ENCODE measurements at places on chromosomes 1 and 21.

DNA sequence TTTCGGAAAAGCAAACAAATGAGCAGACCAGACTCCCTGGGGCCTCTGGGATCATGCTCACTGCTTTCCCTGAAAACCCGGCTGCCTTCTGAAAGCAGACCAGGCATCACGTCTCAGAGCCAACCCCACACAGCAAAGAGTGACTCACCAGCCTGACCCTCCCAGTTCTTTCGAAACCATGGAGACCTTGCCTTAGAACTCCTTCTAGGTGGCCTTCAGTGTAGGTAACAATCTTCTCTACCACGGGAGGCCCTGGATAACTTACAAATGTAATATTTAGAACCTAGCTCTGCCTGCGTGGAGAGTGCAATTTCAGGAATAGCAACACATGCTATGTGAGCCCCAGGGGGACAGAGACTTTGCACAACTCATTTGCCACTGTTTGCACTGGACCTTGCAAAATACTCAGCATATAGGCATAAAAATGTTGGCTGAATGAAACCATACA is 105.2 kb downstream of the SUSD4 start:
- DNase-seq, result no peak

GRCh38 chr1:180444522-180444921 is 57.9 kb downstream of the ACBD6 start:
- DNase-seq, result no peak

DNA sequence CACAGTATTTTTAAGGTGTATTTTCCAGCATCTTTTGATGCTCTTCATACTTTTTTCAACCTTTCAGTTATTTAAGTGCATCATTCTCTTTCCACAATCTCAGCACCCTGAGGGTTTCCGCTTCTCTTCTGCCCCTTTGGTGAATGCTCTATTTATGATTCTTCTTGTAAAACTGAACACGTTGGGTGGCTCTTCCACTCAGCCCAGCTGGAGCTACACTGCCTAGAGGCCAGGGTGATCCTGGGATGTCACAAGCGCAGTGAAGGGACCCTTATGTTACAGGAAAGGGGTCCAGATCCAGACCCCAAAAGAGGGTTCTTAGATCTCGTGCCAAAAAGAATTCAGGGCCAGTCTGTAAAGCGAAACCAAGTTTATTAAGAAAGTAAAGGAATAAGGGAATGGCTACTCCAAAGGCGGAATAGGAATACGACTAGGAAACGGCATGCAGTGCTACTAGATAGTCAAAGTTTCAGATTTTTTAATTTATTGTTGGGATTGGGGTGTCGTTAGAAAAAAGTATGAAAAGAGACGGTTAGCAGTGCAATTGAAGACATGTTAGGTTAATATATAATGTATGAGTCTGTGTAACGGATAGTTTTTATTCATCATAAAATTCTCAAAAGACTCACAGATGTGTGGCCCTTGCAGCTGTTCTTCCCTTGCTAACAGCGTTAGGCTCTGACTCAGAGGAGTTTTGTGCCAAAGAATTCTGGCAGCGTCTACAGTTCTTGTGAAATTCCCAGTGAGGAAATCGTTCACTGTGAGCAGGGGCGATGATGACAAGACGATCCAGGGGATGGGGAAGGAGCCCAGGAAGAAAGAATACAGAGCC is 14.4 kb upstream of the ERVH48-1 start:
- no peak for DNase-seq

- no peak for DNase-seq
These were observed 157.4 kb downstream of the SIPA1L2 start for GRCh38 chr1:232472485-232473041.

DNA sequence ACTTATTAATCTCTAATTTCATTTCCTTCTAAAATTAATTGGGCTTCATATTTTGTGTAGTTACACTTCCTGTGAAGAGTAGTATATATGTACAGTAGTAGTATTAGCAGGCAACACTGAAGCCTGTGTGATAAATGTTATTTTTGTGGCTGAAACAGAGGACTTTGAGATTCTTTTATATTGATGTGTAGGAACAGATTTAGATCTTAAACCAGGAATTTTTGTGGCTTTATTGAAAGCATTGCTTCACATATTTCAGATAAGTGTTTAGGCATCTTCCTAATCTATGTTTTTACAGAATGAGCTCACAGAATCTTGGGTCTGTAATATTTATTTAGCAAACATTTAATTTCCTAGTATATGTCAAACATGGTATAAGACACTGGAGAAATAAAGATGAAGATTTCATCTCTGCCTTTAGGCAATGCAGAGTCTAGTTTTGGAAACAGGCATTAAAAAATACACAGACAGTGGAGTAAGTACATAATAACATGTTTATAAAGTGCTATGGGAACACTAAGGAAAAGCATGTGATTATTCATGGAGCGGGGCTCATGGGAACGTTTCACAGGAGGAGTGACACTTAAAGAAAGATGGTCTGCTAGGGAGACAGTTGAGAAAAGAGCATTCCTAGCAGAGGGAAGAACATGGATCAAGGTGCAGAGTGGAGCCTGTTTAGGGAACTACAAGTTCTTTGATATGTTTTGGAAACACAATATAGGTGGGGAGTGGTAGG is 52.7 kb downstream of the MIGA1 start:
- no peak for DNase-seq

DNA sequence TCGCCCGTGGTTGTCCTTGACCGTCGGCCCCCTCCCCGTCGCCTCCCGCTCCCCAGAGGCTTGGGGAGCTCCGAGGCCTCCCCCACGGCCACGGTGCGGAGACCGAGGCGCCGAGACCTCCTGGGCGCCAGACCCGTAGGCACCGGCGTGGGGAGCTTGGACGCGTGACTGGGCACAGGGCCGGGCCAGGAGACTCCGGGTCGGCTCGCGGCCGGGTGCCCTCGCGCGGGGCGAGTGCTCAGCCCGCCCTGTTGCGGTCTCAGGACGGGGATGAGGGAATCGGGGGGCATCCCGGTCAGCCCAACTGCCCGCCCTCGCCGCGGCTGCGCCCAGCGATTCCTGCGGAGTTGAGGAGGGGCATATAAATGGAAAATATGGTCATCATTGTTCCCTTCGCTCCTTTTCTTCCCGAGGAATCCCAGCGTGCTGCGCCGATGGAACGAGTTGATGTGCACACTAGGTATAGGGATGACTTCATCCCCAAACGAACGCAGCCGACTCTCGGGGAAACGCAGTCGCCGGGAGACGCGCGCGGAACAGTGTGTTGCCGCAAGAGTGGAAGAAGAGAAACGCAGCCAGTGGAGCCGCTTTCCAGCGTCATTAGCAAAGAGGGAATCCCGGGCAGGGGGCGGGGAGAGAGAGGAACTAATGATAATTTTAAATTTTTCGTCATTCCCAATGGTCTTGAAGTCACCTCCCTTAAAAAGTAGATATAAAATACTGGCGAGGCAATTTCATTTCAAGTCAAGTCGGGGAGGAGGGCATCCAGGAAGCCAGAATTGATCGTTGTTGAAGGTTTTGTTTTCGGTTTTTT is 747 bp upstream of the ENAH start:
- no peak for DNase-seq

DNA sequence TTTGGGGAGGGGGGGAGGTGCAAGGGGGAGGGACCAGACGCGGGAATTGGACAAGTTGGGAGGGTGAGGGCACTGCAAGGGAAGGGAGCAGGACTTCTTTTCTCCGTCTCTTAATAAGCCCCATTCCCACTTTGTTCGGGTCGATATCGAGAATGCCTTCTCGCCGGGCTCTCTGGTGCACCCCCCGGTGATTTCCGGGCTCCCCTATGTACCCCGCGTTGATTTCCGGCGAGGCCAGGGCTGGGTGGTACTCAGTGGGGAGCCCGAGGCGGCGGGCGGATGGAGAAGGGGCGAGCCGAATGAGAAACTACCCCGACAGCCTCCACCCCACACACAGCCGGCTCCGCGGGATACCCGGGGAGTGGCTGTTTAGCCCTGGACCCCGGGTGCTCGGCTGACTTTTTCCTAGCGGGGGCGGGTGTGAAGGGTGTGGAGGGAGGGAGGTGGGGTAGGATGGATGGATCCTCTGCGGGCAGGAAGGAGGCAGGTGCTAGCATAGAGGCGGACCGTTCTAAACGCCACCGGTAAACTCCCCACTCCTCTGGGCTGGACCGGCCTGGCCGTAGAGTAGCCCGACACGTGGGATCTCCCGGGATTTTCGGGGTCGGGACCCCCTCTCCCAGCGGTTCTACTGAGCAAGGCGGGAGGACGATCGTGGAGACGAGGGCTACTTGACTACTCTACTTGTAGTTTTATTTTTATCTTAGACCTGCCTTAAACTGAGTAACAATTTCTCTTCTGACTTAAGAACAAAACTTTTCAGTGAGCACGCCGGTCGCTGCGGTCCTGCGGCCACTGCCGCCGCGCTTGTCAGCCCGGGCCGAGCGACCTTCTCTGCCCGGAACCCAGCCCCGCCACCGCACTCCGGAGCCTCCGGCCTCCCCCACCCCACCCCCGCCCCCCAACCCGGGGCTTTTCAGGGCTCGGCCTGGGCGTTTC is 1.0 kb downstream of the RNF220 start:
- DNase-seq, result no peak

DNA sequence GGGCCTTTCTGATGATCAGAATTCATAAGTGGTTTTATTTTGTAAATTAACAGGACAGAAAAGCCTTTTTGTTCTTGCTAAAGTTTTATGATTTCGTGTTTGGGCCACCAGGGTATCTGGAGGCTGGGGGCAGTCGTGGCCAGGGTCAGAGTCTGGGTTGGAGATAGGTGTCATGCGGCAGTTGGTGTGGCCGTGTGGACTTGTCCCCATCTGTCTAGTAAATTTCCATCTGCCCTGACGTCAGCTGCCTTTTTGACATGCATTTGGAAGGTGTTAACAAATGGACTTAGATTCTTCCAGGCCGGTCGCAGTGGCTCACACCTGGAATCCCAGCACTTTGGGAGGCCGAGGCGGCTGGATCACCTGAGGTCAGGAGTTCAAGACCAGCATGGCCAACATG is 56.8 kb downstream of the SKI start:
- no peak for DNase-seq

DNA sequence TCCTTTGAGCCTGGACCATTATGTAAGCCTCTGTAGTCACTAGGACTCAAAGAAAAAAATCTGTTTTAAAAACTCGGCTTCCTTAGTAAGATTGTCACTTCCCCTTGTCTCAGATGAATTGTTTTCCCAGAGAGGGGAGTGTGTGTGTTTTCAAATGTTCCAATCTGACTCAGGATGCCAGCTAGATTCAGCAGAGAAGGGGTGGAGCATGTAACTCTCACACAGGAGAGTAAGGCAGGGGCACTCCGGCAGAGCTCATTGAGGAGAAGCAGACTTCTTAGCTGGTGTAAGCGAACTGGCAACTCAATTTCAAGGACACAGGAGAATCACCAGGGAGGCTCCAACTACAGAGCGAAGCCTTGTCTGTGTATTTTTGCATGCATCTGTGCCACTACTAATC is 623.2 kb downstream of the LMO4 start:
- no peak for DNase-seq

DNA sequence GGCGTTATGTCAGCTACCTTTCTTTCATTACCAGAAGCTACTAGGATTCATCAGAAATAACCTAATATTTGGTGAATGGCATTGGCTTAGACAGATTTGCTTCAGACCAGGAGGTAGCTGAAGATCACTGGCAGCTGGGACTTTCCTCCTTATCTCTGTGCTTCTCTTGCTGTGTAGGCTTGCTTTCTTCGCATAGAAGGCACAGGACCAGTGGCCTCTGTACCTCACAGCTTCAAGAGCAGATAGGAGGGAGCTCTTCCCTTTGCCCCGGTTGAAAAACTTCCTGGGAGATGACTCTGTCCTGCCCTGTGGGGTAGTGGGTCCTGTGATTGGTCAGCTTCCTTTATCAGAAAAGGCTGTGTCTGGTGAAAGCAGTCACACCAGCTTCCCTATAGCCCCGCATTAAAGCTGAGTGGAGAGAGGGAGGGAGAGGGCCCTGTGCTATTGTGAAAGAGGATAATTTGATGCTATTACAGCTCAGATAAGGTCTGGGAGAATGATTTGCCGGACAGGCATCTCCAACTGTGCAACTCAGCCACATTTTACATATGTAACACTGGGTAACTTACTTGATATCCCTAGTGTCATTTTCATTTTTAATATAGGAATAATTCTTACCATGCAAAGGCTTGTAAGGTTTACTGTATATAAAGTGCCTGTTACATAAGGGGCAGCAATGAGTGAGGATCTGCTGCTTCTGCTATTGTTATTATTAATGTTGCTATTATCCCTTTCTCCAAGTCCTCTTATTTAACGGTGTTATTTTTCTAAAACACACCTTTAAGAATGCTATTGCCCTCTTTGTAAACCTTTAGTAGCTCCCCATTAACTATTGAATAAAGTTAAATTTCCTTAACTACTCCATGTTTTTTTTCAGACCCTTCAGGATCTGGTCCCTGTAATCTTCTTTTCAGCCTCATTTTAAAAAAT is 31.6 kb downstream of the OSBPL9 start:
- DNase-seq, result no peak

DNA sequence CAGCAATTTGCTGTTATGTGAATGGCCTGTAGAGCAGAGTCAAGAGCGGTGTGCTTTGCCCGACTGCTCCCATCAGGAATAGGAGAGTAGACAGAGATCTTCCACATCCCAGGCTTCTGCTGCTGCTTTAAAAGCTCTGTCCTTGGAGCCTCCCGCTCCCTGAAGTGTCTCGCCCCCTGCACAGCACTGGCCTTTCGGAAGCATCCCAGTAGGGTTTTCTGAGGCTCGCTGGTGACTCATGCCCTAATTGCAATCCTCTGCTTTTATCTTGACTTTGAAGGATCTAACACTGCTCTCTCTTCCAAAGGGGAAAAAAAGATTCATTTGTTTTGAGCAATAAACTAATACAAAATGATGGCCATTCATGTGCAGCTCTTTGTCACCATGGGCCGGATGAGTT is 13.3 kb upstream of the CD101 start:
- no peak for DNase-seq

DNA sequence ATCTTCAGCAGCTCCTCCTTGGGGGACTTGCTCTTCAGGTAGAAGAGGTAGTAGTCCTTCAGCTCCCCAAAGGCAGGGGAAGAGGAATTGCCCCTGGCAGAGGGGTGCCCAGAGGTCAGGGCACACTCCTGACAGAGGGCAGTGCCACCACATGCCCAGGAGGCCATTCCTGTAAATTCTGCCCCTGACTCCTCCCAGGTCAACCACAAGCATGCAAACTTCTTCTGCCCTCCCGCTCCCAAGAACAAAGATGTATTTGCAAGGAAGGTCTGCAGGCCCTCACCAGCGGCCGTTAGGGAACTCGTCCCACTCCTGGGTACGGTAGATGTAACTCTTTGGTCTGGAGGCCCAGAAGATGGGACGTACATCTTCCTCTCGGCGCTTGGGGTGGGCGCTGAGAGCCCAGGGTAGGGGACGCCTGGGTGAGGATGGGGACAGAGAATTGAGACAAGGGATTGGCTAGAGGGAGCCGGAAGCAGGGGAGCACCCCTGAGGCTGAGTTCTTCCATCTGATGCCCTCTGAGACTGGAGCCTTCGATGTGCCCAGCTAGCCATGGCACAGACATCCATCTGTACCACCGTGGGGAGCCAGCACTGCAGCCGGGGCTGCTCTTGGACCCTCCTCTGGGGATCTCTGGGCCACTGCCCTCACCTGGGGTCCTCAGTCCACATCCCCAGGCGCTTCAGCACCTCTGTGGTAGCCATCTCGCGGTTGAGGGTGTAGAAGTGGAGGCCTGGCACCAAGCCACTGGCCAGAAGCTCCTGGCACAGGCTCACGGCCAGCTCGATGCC is 11.1 kb downstream of the MTHFR start:
- no peak for DNase-seq
